ENCODE measurements at places on chromosomes 3 and 15.

DNA sequence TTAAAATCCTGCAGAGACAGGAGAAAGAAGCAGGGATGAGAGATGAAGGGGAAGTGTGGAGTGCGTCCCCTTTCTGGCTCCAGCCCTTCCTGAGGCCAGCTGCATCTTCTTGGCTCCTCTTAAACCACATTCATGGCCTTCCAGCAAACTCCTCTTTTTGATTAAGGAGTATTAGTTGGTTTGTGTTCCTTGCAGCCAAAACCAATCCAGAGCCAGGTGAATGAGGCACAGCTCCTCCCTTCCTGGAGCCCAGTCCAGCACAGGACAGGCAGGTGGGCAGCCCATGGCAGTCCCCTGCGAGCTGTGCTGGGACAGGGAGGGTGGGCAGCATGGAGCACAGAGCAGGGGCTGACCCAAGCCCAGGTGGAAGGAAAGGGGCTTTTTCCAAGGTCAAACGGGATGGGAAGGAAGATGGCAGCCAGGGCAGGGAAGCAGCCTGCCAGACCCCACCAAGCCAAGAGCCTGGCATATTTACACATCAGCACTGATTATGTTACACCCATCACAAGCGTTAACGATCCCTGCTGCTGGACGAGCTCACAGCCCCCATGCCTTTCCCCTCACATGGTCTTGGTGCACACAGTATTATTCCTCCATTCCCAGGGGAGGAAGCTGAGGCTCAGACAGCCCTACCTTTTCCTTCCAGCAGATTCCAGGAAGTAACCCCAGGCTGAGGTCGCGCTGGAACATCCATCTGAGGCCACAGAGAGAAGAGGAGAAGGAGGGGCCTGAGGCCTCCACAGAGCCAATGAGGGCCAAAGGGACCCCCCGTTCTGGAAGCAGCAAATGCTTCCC, 175.6 kb downstream of the SMAD6 start:
- DNase-seq: no peak

DNA sequence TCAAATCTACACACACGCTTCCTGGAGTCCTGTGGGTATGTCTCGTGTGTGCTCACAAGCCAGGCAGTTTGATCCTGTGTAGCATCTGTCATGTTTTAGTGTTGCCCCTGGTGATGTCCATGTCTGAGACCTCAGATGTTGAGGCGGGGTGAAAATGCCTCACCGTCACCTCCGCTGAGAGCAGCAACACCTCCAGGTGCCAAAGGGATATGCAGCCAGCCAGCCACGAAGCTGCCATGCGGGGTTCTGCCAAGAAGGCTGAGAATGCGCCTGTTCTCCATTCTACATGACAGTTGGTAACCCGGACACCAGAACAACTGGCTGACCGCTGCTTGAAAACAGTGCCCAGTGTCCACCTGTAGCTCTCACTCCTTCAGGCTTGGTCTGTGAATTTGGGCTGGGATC, 253.8 kb downstream of the TLE3 start:
- no peak for DNase-seq

GRCh38 chr15:27702581-27702980, 396.5 kb downstream of the OCA2 start:
- DNase-seq: no peak

GRCh38 chr3:65402597-65402996, 636.1 kb downstream of the MAGI1 start:
- DNase-seq: no peak

GRCh38 chr3:117017135-117017894, 307.7 kb downstream of the TUSC7 start:
- DNase-seq: no peak

- no peak for DNase-seq
Measured at GRCh38 chr3:33115024-33115768, 1.4 kb downstream of the CRTAP start.

- no peak for DNase-seq
Measured at GRCh38 chr3:186825294-186825821, 17.2 kb upstream of the ADIPOQ start.

- no peak for DNase-seq
Measured at GRCh38 chr15:29675791-29676301, 146.4 kb downstream of the TJP1 start.

DNA sequence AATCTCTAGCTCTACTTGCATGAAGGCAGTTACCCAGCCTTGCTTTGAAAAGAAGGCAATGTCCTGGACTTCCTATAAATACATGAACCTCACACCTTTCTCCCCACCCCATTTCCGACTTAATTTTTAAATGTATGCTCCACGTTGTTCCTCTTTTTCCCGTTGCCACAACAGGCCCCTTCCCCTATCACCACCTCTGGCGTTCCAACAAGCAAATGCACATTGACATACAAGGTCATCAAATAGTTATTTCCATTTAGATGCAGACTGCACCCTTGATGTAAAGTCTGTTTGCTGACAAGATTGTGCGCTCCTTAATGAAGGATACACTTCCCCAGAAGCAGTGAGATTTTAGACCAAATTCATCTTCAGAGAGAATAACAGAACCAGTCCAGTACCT, 260.7 kb upstream of the UMPS start:
- DNase-seq: no peak

- DNase-seq: no peak
Measured at GRCh38 chr3:98612587-98612986, 19.2 kb upstream of the CPOX start.

DNA sequence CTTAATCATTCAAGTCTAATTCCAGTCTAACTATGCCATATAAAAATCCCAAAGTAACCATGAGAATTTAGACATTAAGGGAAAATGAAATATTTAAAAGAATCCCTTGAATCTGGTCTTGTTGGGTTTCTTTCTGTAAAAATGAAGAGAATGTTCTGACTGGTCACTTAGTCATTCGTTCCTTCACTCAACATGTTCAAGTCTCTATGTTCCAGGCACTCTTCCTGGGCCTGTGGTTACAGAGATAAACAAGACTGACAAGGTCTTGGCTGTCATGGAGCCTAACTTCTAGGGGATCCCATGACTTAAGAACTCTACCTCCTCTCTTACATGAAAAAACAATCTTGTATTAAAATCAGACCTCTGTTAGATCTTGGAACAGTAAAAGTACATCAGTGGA, 638.6 kb upstream of the TBL1XR1 start:
- DNase-seq: no peak

- DNase-seq: no peak
Measured at GRCh38 chr3:37197810-37198371, 23.5 kb upstream of the LRRFIP2 start.

- no peak for DNase-seq
Measured at GRCh38 chr3:152549263-152549662, 280.5 kb downstream of the MBNL1 start.

DNA sequence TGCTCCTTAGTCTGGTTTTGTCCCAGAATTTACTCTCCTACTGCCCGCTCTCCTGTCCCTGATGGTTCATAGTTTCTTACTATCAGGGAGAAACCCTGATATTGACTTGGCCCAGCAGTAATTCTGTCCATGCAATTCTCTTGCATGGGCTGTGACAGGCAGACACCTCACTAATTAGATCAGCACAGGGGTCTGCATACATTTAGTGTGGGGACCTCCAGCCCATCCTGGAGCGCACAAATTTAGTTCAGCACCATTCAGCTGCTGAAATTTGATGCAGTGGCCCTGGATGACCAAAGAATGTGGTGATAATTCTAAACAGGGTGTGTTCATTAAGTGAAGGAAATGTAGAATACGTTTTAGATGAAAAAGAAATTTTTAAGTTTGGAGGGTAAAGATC, 555.5 kb upstream of the TBL1XR1 start:
- no peak for DNase-seq

DNA sequence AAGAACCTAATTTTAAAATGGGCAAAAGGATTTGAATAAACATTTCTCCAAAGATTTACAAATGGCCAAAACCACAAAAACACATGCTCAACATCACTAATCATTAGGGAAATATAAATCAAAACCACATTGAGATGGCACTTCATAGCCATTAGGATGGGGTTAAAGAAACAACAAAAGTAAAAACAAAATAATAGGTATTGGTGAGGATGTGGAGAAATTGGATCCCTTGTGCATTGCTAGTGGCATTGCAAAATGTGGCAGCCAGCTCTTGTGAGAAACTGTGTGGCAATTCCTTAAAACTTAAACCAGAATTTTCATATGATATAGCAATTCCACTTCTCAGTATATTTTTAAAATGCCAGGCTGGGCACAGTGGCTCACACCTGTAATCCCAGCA, 126.5 kb downstream of the STT3B start:
- no peak for DNase-seq

DNA sequence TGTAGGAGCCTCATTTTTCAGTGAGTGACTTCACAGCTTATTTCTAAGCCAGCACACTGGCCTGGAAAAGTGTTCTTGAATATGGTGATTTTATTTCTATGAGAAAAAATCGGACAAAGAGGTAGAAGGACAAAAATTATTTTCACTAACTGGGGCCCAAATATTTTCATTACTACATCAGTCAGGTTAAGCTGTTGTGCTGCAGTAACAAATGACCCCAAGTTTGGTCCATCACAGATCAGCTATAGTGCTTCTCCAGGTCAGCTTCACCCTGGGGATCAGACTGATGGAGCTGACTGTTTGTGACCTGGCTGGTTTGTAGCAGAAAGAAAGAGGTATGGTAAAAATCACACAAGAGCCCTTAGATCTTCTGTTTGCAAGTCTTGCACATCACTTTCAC, 97.9 kb upstream of the STT3B start:
- DNase-seq: no peak

- DNase-seq: no peak
Measured at GRCh38 chr3:153577059-153577736, 415.2 kb downstream of the RAP2B start.

DNA sequence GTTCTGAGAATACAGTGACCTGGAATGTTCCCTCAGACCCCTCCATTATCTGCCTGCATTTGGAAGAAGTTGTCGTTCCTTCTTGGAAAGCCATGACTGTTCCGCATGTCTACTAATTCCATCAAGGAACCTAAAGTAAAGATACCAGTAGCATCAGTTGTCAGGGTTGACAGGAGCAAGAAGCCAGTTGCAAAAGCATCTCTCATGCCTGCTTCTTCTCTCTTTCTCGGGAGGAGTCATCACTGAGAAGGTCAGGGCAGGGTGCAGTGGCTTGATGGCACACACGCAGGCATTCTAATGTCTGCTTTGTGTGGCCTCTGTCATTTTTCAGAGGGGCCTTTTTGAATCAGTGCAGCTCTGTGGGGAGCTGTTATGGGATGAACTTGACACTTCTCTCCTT, 276.6 kb upstream of the TPM1 start:
- no peak for DNase-seq

DNA sequence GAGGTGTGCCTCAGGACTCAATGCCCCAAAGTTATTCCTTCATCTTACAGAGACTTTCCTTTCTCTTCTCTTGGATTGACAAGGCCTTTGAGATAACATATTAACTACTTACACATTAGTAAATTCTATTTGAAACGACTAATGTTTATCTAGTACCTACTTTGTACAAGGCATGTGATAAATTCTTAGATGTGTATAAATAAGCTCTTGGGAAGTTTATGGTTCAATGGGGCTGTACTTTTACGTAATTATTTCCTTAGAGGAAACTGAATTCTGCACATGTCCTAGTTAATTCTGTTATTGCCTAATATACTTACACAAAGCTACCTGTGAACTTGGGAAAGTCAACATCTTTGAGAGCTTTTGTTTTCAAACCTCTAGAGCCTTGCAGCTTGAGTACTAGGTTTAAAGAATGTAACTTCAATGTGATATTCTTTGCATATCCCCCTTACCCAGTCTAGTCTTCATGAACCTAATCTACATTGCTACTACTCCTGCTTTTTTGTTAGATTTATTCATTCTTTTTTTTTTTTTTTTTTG, 58.5 kb upstream of the RAP2B start:
- DNase-seq: no peak

GRCh38 chr3:86867982-86868381, 123.0 kb downstream of the VGLL3 start:
- no peak for DNase-seq

DNA sequence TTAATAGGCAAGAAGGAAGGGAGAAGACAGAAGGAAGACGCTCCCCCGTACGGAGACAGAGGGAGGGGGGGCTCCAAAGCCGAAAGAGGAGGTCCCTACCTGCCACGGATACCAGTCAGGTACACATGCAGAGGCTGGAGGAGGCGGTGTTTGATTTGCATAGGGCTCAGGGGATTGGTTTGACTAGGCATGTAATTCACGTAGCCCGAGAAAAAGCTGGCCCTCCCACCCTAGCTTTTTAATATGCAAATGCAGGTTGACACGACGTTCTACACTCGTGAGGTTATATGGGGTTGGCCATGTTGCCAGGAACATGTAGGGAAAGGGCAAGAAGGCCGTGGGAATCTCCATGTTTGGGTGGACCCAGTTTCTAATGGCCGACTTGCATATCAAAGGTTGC, 29.8 kb downstream of the ZNF592 start:
- no peak for DNase-seq

DNA sequence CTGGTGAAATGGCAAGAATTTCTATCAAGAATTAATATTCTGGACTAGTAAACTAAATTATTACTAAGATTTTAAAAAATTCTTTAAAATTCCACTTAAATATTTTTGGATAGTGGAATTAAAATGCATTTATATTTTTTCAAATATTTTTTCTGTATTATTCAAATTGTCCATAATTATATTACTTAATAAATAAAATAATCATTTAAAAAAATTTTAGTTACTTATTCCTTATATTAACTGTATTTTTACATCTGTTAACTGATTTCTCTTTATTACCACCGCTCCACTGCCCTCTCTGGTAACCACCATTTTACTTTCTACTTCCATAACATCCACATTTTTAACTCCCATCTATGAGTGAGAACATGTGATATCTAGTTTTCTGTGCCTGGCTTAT, 828.4 kb downstream of the VGLL3 start:
- DNase-seq: no peak

- no peak for DNase-seq
Measured at GRCh38 chr3:14918356-14918860, 29.0 kb upstream of the NR2C2 start.

GRCh38 chr3:108329947-108330346, 33.6 kb downstream of the HHLA2 start:
- DNase-seq: no peak

DNA sequence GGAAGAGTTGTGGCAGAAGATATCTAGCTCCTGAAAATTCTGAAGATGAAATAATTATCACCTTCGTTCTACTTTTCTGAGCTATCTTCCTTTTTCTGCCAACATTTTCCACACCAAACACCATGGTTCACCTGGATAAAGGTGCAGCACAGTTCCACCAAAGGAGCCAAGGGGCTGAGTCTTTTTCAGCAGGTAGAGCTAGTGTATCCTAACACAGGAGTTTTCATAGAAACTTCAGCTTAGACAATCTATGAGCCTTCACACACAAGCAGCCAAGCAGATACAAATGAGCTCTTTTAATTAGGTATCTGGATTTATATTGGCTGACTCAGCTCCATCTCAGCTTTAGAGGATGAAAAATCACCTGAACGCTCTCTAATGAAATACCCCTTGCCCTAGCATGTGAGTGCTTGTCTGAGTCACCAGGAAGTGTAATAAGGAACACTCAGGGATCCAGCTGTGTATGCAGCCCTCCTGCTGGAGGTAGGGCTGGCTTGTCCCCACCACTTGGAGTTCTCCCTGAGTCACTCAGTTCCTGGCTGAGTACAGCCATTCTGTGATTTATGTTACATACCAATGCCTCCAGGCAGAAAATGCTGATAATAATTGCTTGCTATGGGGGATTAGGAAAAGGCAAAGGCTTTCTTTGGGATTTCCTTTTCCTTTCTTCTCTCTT, 385.7 kb downstream of the LSAMP start:
- no peak for DNase-seq
